Ammon's horn (tissue), 1 donor: ENCODE measurements at places on chromosomes 1 and 21.

GRCh38 chr1:205916541-205916940, 26.7 kb downstream of the SLC26A9 start:
- DNase-seq, result no peak

DNA sequence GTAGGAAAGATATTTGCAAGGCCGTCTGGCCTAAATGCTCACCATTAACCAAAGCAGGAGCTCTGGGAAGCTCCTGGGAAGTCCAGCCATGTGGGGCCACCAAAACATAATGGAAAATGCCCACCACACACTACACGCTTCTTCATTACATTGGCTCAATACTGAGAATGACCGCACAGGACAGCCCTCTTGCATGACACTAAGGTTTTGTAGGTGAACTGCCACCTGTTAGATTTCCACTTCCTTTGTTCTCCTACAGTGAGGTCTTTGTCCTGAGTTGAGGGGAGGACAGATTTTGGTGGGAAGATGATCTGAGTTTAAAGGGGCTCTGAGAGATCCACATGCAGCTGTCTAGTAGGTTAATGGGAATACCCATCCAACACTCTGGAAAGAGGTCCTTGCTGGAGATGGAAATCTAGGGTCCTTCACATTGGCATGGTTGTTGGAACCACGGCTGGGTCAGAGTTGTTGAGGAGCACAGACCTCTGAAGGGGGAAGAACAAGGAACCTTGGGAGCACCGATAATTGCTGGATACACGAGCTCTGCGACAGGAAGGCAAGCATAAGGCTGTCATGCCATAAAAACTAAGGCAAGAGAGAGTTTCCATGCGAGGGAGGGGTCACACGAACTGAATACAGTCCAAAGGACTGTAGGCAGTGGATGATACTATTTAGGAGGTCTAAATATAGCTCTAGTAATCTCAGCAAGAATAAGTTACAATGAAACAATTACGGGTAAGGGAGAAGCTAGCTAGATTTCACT, 105.5 kb upstream of the IRF2BP2 start:
- DNase-seq, result no peak

GRCh38 chr1:218896202-218896601, 277.5 kb upstream of the LYPLAL1 start:
- DNase-seq, result no peak

- no peak for DNase-seq
These were observed 101.2 kb downstream of the HMGB4 start for GRCh38 chr1:33965086-33965485.

DNA sequence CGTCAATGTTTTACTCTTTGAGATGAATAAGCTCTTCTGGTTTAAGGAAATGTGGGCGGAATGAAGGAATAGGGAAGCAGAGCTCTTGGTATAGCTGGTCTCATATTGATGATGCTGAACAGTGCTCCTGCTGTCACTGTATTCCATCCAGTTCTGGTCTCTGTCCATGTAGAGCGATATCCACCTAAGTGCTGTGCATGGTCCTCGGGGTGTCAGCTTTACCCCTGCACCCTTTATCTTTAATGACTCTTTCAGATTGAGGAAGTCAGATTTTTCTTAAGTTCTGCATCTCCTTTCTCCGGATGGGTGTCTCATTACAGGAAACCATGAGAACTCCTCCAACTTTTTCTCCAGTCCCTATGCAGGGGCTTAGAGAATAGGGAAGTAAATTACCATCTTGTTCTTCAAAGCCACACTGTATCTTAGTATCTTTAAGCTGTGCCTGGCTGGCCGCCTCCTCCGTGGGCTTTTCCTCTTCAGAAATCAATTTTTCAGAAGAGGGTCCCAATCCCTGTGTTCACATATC, 52.9 kb downstream of the PDE4B start:
- DNase-seq, result no peak

- no peak for DNase-seq
These were observed 153.0 kb downstream of the NCAM2 start for GRCh38 chr21:21151231-21151630.

GRCh38 chr1:1347663-1348419, 1.4 kb downstream of the DVL1 start:
- DNase-seq, result no peak

DNA sequence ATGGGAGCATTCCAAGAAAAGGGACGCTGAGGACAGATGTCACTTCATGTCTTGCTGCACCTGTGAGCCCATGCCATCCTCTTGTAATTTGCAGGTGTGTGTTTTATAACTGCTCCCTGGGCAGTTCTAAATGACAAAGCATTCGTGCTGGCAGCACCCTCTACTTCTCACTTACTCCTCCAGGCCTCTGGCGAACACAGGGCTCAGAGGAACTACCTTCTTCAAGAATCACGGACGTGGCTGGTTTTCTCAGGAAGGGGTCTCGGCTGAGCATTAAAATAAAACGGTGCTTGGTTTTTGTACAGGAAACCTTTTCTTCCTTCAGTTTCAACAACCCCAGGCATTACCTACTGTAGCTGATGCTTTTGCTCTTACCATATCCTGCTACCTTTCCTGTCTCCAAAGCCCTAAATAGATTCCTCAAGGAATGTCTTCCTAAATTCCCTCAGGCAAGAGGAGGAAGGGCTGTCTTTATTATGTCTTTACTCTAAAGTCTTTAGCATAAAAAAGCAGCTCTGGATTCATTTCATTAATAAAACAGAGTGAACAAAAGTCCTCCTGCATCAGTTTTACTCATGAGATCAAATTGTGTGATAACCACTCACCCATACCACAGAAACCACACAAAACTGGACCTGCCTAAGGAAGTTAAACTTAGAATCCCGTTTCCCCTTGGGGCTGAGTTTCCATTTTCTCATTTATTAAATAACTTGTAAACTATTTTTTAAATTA, 79.0 kb upstream of the MAP10 start:
- no peak for DNase-seq

DNA sequence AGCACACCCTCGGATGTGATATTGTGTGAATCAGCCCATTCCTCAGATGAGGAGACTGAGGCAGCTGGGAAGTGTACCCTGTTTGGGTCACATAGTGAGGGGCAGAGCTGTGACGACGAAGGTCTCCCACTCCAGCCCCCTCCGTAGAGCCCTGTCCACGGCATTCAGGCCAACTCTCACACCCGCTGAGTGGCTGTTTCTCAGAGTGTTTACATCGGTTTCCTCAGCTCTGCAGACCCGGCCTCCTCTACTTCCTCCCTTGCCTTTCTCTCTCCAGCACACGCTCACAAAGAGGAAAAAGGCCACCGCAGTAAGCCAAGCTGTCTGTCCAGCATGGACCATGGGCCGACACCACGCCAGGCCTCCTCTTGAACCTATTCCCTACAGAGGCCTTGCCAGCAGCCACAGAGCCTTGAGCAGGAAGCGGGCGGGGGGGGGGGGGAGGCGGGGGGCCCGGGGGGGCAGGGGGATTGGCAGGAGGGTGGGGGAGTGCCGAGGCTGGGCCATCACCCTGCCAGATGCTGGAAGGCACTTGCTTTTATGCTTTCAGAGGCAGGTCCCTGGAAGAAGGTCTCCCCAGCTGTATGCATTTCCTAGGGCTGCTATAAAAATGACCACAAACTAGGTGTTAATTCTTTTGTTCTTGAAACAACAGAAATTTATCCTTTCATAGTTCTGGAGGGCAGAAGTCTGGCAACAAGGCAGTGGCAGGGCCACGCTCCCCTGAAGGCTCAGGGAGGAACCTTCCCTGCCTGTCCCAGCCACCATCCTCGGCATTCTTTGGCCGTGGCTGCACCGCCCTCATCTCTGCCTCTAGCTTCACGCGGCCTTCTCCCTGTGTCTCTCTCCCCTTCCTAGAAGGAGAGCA, 178.4 kb downstream of the PSMG1 start:
- peak; percentile 83 for DNase-seq

GRCh38 chr1:3243304-3243703, 174.3 kb downstream of the PRDM16 start:
- DNase-seq, result no peak

GRCh38 chr1:15856888-15857287, 9.4 kb downstream of the SPEN start:
- no peak for DNase-seq

DNA sequence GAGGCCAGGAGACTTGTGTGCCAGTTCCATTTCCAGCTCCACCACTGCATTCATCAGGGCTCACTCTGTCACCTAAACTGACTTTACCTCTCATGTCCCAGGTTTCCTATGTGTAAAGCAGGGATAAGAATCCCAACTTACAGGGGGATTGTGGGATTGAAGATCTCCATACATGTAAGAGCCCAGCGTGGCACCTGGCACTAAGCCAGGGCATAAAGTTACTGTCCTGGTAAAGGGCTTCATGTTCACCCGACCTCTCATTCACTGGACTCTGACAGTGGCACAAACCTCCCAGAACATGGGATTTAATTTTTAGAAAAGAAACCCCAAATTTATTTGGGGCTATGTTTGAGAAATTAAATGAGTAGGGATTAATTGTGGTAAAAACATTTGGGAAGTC, 8.9 kb upstream of the IGFN1 start:
- DNase-seq, result no peak

DNA sequence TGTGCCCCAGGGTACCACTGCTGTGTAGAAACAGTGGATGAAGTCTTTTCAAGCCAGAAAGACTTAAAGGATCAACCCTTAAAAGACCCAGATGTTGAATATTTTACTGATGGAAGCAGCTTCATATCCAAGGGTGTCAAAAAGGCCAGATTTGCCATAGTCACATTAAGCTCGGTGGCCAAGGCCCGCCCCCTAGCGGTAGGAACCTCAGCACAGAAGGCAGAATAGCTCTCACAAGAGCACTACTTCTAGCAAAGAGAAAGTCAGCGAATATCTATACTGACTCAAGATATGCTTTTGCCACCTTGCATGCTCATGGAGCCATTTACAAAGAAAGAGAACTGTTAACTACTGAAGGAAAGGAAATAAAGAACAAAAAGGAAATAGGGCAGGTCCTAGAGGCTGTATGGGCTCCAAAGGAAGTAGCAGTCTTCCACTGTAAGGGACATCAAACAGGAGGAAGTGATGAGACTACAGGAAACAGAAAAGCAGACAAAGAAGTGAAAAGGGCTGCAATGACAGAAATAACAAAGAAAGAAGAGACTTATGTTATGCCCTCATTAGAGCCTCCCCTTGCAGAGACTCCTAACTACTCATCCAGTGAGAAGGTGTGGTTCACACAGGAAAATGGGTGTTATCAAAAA, 90.5 kb downstream of the LIPI start:
- DNase-seq, result peak; percentile 66

DNA sequence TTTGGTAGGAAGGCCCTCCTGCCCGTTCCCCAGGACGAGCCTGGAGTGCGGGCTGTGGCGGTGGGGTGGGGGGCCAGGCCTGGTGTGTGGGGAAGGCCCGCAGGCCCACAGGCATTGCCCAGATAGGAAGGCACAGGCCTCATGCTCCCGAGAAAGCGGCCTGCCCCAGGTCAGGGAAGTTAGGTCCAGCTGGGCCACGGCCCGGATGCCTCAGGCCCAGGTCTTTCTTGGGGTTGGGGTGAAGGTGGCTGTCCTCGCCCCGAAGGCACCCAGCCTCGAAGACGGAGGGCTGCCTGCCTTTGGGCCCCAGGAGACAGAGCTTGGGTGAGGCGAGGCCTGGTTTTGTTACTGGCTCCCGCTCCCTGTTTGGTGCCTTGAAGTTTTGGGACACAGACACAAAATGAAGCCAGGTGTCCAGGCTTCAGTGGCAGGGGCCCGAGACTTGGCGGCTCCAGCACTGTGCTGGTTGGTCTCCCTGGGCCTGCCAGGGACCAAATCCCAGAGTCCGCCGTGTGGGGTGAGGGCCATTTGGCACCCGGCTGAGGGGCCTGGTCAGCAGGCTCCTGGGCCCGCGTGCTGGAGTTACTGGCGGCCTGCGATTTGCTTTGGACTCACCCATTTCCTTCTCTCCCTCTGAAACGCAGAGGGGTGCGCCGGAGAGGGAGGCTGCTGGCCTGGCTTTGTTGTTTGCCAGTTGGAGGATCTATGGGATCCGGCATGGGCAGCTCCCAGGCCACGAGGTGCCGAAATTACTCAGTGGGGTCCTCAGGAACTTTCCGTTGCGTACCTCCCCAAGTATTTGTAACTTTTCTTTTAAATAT, 2.0 kb downstream of the SKI start:
- DNase-seq, result peak; percentile 54

DNA sequence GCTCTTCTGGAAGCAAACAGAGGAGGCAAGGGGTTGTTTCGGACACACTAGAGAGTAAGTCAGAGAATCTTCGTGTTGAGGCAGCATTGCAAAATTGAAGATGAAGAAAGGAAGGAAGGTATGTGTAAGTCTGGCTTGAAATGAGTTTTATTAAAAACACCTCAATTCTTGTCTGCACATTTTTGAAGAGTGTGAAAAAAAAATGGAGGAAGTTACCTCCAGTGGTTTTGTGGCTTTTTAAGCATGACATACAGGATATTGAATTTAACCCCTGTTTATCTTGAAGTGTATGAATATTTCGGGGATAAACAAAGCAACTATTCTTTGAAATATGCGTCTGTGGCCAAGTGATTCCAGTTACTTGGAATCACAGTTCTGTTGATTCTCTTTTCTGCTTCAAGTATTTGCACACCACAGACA, 203.2 kb upstream of the SGIP1 start:
- no peak for DNase-seq

DNA sequence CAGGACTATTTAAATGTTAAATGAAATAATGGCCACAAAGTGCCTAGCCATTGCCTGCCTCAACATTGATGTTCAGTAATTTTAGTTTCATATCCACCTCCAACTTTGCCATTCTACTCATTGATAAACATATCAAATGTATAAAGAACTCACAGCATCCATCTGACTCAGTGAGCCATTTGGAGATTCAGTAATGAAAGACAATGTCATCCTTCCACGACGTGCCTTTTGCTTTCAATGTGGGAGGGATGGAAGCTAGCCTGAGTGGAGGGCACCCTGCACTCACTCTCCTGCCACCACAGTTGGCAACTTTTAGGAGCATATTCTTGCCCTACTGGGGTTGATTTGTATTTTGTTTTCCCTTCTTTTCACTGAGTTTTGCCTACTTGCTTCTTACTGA, 151.5 kb downstream of the GLUL start:
- DNase-seq, result no peak

DNA sequence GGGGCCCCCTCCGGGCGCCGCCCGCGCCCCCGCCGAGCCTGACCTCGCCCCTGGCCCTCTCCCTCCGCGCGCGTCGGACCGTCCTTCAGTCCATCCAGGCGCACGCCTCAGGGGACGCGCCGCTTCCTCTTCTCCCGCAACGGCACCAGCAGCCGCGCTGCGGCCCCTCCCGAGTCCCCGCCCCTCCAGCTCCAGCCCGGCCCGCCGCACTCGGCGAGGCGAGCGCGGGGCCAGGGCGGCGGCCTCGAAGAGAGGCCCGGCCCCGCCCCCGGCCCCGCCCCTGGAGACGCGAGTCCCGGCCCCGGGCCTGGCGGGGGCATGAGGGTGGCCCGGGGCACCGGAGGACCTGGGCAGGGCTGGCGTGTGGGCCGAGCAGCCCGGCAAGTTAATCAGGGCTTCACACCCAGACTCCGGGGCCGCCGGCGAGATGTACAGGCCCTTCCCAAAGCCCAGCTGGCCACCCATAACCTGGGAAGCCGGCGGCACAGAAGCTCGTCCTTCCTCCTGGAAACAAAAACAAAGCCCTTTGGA, at the start of gene IGSF3:
TSS of gene IGSF3 (minus strand) at position 159 of the 531 bp plus-strand sequence. CDS start 1,407 bp downstream, outside the sequence.
- no peak for DNase-seq

- DNase-seq, result peak; percentile 83
These were observed 474.5 kb downstream of the PTPRC start for GRCh38 chr1:199113265-199113869.
